ENCODE measurements at places on chromosomes 1 and 21.

- DNase-seq: no peak
Measured at GRCh38 chr1:9731561-9731960, 80.0 kb downstream of the PIK3CD start.

- no peak for DNase-seq
Measured at GRCh38 chr1:185367218-185367617, 50.2 kb upstream of the IVNS1ABP start.

- no peak for DNase-seq
Measured at GRCh38 chr1:155309423-155310021, 856 bp downstream of the FDPS start.

- DNase-seq: no peak
Measured at GRCh38 chr1:52546852-52547251, 6.0 kb downstream of the TUT4 start.

GRCh38 chr1:100482167-100482566 is 55.8 kb upstream of the GPR88 start:
- DNase-seq: no peak

- DNase-seq: no peak
Measured at GRCh38 chr1:1116701-1117468, 996 bp upstream of the C1orf159 start.

DNA sequence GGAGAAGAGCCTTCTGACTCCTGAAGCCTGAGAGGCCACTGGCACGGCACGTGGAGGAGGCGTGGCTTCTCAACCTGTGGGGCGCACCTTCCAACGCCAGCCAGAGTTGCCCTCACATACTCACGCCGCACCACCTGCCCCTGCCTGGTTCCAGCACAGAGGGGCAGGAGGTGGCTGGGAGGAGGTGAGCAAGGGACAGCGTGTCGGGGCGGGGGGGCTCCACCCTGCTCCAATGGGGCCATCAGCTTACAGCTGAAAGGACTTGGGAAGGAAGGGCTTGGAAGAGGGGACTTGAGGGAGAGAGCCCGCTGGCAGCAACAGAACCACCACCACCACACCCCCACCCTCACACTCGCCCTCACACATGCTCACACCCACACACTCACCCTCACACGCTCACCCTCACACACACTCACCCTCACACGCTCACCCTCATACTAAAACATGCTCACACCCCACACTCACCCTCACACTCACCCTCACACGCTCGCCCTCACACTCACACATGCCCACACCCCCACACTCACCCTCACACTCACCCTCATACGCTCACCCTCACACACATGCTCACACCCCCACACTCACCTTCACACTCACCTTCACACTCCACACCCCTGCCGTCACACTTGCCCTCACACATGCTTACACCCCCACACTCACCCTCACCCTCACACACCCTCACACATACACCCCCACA is 41.6 kb upstream of the EDN2 start:
- no peak for DNase-seq

- no peak for DNase-seq
Measured at GRCh38 chr1:205800981-205801703, 11.9 kb downstream of the SLC41A1 start.

- no peak for DNase-seq
Measured at GRCh38 chr1:207898836-207899235, 12.1 kb downstream of the CD34 start.

DNA sequence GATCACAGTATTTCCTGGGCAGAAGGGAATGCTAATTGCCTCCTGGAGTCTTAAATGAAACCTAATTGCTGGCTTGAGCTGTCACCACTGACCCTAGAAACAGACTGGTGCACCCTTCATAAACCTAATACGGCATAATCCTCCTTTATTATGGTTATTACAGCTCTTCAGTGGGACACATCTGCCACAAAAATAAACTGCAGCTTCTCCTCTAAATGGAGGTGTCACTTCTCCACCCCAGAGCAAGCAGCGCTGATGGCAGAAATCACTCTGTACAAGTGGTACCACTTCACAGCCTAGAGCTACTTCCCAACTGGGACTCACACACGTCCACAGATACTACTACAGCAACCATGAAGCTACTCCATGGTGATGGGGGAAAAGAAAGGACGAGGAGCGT is 11.1 kb downstream of the PTPN14 start:
- no peak for DNase-seq

GRCh38 chr1:24551290-24551959 is 4.5 kb upstream of the NCMAP start:
- no peak for DNase-seq
